ENCODE measurements at places on chromosomes 7 and 10.

- DNase-seq: no peak
Measured at GRCh38 chr7:130894146-130894908, 160.3 kb upstream of the KLF14 start.

GRCh38 chr7:131083781-131084180, 243.9 kb upstream of the MKLN1 start:
- no peak for DNase-seq

DNA sequence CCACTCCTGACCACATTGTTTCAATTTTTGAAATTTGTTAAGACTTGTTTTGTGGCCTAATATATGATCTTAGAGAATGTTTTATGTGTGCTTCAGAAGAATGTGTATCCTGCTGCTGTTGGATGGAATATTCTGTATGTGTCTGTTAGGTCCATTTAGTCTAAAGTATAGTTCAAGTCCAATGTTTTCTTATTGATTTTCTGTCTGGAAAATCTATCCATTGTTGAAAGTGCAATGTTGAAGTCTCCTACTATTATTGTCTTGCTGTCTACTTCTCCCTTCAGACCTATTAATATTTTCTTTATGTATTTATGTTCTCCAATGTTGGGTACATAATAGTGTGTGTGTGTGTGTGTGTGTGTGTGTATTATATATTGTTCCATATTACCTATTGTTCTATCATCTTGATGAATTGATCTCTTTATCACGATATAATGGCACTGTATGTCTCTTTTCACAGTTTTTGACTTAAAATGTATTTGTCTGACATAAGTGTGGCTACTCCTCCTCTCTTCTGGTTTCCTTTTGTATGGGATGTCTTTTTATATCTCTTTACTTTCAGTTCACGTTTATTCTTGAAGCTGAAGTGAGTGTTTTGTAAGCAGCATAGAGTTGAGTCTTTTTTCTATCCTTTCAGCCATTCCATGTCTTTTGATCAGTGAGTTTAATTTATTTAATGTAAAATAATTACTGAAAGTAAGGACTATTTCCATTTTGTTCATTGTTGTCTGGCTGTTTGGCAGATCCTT, 61.3 kb downstream of the AKR1D1 start:
- DNase-seq: no peak

DNA sequence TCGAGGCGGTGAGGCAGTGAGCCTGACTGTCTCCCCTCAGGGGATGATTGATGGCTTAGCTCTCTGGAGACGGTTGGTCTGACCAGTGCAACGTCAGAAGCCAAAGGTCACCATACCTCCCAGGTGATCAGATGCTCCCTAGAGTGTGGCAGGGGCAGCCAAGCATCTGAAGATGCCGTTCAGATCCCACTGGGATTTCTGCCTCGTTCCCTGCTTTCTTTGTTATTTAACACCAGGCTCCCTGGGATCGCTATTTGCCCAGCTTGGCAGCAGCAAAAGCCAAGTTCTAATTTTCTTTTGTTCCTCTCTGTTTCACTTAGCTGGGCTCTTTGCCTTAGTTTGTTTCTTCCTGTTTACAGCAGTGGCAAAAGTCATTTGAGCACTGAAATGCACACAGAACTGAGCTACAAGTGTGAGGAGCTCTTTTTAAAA, 53.5 kb upstream of the SVIL start:
- no peak for DNase-seq

- no peak for DNase-seq
Measured at GRCh38 chr10:119450606-119451299, 91.8 kb downstream of the RGS10 start.

GRCh38 chr7:118280319-118281012, 56.0 kb downstream of the ANKRD7 start:
- no peak for DNase-seq
